ENCODE measurements at places on chromosomes 1 and 21.

DNA sequence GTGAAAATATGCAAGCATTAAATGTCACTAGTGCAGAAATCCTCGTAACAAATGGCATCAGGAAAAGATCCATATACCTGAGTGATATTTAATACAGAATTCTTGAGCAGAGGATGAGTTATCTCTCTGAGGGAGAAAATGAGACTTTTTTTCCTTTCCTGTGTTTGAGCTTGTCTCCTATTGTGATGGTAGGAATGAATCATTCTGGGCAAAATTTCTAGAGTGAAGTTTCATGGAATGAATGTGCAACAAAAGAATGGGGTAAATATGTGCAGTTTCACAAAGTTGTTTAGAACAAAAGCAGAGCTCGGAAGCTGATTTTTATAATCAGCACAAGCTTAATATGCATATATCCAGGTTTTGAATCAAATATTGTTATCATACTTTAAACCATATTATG, 4.6 kb downstream of the CTPS1 start:
- DNase-seq, result no peak

DNA sequence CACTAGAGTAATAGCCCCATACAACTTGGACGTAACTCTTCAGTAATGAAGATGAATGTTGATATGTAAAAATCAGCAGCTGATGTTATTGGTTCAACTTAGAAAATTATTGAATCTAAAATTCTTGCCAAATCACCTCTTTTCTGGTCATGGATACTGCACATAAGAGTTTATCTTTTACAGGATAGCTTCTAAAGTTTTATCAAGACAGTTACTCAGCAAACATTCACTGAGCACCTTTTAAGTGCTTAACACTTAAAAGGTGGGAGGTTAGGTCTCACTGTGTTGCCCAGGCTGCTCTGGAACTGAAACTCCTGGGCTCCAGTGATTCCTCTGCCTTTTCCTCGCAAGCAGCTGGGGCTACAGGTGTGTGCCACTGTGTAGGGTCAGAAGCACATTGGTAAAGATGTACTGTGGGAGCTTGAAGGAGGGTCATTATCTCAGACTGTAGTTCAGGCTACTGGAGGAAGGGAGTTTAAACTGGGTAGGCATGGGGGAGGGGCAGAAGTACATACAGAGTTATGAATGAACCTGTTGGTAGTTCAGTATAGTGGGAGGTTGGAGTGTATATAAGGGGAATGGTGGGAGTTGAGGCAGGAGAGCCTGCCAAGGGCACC, 2.0 kb downstream of the MPZL1 start:
- DNase-seq, result no peak

- DNase-seq, result no peak
These were observed 84.9 kb upstream of the KCNK2 start for GRCh38 chr1:214997685-214998084.

GRCh38 chr1:203038217-203038741, 12.0 kb downstream of the PPFIA4 start:
- DNase-seq, result no peak

- no peak for DNase-seq
These were observed 1326.5 kb upstream of the B3GALT2 start for GRCh38 chr1:194512957-194513356.

DNA sequence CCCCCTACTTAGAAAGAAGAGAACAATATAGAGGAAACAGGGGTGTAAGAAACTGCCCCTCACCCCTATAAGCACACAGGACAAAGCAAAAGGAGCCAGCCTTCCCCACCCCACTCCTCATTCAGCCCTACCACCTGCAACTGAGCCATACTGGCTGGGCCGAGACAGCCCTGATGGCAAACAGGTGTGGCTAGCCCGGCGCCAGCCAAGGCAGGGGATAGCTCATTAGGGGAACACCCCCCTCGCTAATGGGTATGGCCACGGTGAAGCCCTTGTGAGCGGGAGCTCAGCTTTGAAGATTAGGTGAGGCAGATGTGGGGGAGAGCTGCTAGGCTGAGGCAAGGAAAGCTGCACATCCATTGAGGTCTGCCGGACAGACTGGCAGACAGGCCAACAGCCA, 65.5 kb downstream of the ERI3 start:
- DNase-seq, result no peak

GRCh38 chr1:53189061-53189460, 7.6 kb upstream of the CPT2 start:
- DNase-seq, result no peak

GRCh38 chr21:20999659-21000058, 1.4 kb downstream of the NCAM2 start:
- no peak for DNase-seq

GRCh38 chr1:43802356-43802980, 95.1 kb downstream of the ST3GAL3 start:
- no peak for DNase-seq

GRCh38 chr1:112703706-112704105, 3.2 kb downstream of the RHOC start:
- no peak for DNase-seq

- DNase-seq, result no peak
These were observed 1.1 kb downstream of the TBX19 start for GRCh38 chr1:168281603-168282325.

DNA sequence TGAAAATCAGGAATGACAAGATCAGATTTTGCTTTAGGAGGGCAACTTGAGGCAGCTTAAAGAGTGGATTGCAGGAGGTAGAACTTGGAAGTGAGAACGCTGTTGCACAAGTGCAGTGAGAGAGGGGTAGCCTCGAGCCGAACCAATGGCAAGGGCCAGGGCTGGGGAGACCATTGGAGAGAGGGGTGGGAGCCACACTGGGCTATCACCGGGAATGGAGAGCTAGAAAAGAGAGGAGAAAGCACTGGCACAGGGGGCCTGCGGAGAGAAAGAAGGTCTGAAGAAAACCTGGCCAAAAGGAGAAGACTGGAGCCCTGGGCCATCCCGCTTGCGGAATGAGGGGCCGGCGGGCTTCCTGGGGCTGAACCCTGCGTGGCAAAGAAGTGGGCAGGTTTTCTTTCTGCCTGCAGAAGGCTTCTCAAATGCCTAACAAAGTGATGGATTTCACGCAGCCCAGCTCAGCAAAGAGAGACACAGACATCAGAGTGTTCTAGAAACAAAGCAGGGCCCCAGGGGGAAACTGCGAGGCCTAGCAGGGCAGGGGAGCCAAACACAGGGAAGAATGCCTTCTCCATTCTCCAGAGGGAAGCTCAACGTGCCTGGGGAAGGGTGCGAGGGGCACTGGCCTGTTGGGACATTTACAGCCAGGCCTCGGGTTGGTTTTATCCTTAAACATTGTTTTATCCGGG, 1.2 kb upstream of the SLC37A1 start:
- DNase-seq, result no peak

Measured in left renal cortex interstitium (tissue), 4 donors.